ENCODE measurements at places on chromosomes 13 and 19.
A peak's percentile ranks its signal among the peaks of the same experiment; 100 is the strongest.

- DNase-seq: no peak
Measured at GRCh38 chr13:99042521-99043250, 64.8 kb upstream of the DOCK9 start.

- no peak for DNase-seq
Measured at GRCh38 chr13:26382366-26382765, 128.4 kb downstream of the CDK8 start.

GRCh38 chr13:100476963-100477362 is 111.6 kb downstream of the GGACT start:
- no peak for DNase-seq

- no peak for DNase-seq
Measured at GRCh38 chr19:35130761-35131720, 3.8 kb downstream of the LGI4 start.

DNA sequence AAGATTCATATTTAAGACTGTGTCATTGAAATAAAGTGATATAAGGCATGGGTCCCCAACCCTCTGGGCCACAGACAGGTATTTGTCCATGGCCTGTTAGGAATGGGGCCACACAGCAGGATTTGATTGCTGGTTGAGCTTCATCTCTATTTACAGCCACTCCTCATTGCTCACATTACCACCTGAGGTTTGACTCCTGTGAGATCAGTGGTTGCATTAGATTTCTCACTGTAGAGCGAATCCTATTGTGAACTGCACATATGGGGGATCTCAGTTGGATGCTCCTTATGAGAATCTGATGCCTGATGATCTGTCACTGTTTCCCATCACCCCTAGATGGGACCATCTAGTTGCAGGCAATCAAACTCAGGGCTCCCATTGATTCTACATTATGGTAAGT is 132.1 kb downstream of the PCDH17 start:
- DNase-seq: no peak

GRCh38 chr19:1255186-1256161 is 7.1 kb downstream of the MIDN start:
- no peak for DNase-seq

DNA sequence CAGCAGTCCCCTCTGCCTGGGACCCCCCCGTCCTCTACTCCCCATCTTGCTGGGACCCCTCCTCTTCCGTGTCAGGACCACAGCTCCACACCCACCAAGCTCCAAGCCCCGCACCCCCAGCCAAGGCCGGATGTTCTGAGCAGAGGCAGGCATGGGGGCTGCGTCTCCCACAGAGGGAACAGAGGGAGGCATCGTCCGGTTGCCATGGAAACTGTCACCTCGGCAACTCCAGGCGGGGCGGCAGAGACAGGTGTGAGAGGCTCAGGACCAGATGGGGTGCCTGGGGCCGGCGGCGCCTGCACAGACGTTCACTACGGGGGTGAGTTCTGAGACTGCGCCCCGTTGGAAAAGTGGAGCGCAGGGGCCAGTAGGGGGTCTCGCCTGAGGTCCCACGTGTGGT is 5.4 kb downstream of the RNU6-9 start:
- DNase-seq: no peak

DNA sequence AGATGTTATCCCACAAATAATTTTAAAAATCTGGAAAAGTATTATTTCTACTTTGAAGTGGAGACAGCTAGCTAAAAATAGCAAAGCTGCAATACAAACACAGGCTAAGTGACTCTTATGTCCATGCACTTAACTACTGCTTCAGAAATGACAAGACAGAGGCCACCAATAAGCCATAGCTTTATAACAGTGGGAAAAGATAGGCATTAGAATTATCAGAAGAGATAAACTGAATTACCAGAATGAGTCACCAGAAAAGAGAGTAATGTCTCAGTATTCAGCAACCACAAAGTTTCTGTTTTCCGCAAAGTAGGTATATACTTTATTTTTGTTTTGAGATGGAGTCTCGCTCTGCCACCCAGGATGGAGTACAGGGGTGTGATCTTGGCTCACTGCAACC is 17.1 kb downstream of the CLN5 start:
- DNase-seq: no peak

DNA sequence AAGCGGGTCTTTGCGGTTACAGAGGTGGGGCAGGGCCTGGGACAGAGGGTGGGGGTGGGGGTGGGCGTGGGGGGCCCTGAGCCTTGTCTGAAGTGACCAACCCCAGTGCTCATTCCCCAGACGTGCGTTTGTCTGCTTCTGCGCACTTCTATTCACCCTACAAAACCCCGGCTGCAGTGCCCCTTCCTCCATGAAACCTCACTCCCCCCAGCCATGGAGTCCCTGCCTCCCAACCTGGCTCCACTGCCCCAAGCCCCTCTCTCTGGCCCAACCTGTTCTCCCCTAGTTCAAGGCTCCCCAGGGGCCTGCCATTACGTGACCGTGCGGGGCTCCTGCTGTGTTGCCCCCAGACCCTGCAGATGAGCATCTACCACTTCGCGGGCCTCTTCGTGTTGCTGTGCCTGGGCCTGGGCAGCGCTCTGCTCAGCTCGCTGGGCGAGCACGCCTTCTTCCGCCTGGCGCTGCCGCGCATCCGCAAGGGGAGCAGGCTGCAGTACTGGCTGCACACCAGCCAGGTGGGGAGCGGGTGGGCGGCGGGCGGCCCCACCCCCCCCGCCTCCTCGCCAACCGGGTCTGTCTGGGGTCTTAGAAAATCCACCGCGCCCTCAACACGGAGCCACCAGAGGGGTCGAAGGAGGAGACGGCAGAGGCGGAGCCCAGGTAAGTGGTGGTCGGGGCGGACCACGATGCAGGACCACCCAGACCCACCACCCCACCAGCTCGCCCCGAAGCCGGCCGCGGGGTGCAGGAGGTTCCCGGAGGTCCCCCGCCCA is 8.2 kb downstream of the GRIN3B start:
- DNase-seq: no peak

GRCh38 chr19:54191011-54191810 is at the start of gene TSEN34:
Gene TSEN34, plus strand, starts transcription at chr19:54191308. Its CDS starts 57 bp downstream, at chr19:54191365.
- DNase-seq: peak; percentile 84

DNA sequence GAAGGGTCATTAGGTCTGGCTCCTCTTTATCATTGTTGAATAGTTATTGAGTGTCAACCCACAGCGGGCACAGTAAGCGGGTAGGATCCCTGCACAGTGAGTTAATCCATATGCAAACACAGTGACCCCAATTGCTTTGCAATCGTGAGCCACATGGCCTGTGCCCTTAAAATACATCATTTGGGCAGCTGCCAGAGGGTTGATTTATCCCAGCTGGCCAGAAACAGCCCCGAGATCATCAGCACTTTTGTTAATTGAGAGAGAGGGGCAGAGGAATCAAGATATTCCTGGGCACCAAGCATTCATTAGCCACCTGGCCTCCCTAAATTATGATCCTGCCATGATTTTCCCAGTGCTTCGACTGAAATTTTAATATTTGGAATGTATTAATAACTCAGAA is 9.8 kb upstream of the CNMD start:
- DNase-seq: no peak

DNA sequence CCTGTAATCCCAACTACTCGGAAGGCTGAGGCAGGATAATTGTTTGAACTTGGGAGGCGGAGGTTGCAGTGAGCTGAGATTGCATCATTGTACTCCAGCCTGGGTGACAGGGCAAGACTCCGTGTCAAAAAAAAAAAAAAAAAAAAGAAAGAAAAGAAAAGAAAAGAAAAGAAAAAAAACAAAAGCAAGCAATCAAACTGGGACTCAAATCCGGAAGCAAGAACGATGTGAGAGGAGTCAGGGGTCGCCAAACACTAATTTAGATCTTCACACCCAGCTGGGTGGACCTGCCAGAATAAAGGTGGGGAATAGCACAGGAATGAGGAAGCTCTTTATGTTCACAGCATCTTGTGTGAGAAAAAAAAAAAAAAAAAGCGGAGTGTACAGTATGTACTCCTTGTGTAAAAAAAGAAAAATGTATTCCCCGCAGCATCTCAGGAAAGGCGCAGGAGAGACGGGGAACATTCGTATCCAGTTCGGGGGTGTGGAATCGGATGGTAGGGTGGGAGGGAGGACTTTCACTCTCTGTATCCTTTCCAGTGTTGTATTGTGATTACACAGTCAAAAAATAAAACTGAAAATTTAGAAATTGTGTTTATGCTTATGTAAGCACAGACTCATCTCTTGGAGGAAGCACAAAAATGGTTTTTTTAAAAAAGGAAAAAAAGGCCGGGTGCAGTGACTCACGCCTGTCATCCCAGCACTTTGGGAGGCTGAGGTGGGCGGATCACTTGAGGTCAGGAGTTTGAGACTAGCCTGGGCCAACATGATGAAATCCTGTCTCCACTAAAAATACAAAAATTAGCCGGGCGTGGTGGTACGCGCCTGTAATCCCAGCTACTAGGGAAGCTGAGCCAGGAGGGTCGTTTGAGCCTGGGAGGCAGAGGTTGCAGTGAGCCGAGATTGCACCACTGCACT is 7.6 kb downstream of the DNAJB1 start:
- DNase-seq: no peak

GRCh38 chr13:66405908-66406802 is 824.0 kb downstream of the PCDH9 start:
- no peak for DNase-seq

DNA sequence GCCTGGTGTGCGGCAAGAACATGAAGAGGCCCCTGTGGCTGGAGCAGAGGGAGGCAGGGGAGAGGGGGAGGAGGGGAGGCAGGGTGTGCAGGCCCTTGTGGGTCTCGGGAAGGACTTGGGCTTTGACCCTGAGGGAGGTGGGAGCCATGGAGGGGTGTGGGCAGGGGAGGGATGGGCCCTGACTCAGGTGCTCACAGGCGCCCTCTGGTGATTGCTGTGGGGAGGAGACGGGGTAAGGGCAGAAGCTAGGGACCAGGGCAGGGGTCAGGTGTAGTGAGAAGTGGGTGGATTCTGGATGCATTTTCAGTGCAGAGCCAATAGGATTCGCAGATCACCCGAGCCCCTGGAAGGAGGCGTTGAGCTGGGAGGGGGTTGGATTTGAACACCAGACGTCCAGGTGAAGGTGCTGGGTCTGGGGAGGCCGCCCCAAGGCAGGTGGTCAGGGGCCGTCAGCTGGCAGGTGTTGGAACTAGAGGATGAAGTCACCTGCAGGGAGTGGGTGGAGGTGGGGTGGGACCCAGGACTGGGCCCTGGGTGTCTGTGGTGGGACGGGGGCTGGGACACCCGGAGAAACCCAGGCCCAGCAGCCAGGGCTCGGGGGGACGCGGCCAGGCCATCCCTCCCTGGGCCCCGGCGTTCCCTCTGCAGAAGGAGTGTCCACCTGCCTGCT is 185.4 kb downstream of the KDM4B start:
- peak; percentile 36 for DNase-seq
